NCI-H345 (cell line): ENCODE measurements at places on chromosomes 16 and 17.

DNA sequence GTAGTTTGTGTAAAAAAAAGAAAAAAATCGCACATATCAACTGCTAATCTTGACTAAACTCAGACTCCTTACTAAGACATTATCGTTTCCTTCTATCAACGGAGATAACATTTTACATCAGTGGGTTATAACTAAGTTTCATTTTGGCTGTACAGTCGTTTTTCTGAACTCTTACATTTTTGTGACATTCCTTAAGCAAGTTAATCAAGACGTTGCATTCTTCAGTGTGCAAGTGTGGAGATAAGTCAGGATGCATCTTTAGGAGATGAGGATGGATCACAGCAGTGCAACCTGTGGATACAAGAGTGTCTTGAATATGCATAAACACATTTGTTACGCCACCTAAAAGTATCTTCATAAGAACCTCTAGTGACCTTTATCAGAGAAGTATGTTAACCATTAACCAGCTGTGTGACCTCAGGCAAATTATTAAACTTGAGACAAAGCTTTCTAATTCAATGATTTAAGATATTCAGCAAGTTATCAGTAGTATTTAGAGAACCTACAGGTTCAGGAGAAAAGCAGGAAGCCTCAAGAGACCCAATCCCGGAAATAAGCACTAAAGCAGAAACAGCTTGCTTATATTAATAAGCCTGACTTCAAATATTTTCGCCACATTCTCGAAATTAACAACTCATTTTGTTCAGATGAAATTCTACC is 9.4 kb downstream of the CMC2 start:
- no peak for DNase-seq

DNA sequence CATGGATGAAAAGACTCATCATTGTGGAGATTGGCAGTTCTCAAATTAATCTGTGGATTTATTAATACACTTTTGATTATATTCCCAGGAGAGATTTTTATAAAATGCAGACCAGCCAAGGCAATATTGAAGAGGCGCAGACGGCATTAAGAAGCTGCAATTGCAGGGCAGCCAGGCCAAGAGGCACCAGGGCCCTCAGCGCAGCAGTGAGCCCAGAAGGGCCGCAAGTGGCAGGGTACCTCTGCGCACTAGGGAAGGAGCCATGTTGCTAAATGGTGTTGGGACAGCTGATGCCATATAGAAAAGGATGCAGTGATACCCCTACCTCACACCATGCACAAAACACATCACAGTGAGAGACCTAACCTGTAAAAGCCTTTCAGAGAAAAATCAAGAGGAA is 36.6 kb upstream of the CHMP6 start:
- DNase-seq = no peak

GRCh38 chr17:45108595-45109521 is 23.5 kb downstream of the PLCD3 start:
- DNase-seq = no peak

DNA sequence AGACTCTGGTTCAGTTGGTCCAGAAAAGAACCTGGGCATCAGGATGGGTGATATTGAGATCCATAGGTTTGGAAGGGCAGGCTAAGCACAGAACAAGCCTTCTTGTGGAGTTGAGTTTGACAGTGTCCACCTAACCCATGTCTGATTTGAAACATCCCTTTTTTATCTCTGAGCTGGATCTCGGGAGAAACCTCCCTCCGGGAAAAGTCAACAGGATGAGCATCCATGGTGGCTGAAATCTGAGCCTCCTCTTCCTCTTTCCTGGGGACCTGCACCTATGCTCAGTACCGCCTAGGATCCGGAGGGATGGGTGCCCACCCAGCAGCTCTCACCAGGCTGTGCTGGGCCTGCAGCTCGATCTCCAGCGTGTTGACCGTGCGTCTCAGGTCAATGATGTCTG is 3.4 kb downstream of the KRT32 start:
- no peak for DNase-seq

DNA sequence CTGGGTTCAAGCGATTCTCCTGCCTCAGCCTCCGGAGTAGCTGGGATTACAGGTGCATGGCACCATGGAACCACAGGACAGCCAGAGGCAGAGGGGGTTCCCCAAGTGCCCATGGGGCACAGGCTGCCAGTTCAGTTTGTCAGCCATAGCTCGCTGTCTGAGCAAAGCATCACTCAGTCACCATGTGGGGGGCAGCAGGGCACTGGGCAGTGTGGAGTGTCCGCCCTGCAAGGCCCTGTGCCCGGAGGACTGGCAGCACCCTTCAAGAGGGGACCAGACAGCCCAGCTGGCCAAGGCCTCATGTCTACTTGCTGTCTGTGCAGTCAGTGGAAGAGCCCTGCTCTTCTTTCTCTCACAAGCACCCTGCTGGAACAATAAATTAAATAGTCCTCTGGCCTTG is 6.4 kb downstream of the ALYREF start:
- DNase-seq = no peak

DNA sequence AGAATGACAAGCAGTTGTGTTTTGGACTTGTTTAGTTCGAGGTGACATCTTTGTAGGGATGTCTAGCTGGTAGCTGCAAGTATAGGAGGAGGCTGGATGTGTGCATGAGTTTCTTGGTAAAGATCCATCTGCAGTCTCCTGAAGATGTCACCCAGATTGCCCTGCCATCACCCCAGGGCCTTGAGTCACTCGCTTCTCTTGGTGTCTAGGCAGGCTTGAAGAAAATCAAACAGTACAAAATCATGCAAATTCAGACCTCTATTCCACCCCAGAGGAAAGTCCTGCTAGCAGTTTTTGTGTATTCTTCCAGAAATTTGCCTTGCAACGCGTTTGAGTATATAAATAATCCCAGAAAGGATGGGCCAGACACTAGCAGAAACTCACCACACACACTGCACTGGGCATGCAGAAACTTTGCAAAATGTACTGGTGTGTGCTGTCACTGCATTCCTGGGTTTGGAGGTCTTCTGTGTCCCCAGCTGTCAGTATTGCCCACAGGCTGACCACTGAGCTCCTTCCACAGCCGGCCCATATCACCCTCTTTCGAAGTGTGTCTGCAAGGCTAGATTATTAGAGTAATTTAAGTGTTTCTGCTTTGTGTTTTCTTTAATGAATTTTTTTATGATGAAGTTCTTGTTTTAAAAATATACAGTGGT is 51.5 kb downstream of the TENT4B start:
- DNase-seq = no peak

DNA sequence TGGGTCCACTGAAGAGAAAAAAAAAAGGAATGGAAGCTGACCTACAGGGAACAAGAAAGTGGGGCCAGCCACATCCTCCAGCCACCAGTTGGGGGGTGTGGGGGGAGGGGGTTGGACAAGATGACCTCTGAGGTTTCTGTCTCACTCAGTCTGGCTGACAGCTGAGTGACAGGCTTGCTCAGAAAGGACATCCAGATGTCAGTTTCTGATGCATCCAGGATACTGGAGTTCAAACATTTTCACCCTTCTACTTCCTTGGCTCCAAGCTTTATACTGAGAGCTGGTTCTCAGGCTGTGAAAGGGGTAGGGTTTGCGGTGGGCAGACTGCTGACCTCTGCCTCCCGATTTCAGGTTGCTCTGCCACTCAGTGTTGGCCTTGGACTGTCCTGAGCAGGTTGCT is 2178.3 kb downstream of the TP53TG3F start:
- no peak for DNase-seq

GRCh38 chr16:57734925-57735754 is 430 bp upstream of the KATNB1 start:
- peak; percentile 99 for DNase-seq

- DNase-seq = no peak
These were observed 111.5 kb downstream of the RMI2 start for GRCh38 chr16:11456741-11457140.
